ENCODE measurements at places on chromosomes 1 and 21.

GRCh38 chr21:20169812-20170576 lies 828.2 kb upstream of the NCAM2 start:
- no peak for DNase-seq

GRCh38 chr1:67683316-67683715 lies 1.7 kb upstream of the GADD45A start:
- DNase-seq: no peak

GRCh38 chr1:3707298-3707938 lies 44.8 kb upstream of the CCDC27 start:
- DNase-seq: no peak

DNA sequence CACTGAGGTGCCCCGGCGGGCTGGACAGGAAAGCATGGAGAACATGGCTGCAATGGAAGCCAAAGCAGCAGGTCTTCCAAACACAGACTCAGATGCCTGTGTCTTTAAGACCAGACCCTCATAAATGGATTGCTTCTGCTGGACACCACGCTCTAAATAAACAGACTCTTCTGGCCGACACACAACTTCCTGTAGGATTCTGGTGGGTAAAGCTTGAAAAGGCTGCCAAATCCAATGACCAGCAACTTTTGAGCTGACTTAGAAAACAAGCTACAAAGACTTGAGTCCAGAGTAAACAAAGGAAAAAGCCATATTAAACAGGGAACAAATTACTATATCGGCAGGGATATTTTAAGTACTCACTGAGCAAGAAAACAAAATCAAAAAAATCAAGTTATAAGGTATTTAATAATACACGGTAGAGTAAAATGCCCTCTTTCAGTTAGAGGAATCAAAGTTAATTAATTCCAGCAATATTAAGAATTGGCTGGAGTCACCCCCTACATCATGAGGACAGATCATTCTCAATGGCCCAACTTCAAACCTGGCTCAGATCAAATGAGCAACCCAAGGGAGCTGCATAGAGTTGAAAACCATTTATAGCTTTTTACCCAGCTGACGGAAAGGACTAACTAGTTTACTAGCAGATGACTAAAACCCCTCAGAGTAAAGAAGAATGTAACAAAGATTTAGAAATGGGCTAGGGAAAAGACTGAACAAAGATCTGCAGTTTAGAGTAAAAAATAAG lies 102.4 kb downstream of the TGFBR3 start:
- DNase-seq: no peak

- DNase-seq: no peak
Measured at GRCh38 chr1:89451011-89451410, 73.6 kb upstream of the LRRC8B start.

DNA sequence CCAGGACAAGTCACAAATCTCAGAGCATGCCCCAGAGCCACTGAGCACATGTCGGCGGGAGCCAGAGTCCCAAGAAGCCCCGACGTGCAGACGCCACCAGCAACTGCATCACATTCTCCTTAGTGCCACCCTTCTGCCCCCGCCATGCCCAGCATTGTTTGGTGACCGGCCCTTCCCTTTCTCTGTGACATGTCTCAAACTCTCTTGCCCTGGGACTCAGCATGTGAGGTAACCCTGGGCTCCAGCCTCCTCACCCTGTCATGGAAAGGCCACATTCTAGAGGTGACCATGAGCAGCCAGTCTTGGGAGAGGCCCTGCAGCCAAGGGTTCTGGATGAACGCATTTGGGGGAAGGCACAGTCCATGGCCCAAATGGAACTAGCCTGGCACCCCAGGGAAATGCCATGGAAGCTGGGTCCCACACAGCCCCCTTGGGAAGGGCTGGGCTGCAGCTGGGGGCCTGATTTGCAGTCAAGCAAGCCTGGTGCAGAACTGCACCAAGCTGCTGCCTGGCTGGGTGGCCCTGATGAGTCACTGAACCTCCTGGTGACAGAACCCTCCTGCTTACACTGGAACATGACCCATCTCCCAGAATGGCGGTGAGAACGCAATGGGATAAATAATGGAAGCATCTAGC lies 94.4 kb downstream of the ITPKB start:
- peak; percentile 49 for DNase-seq

DNA sequence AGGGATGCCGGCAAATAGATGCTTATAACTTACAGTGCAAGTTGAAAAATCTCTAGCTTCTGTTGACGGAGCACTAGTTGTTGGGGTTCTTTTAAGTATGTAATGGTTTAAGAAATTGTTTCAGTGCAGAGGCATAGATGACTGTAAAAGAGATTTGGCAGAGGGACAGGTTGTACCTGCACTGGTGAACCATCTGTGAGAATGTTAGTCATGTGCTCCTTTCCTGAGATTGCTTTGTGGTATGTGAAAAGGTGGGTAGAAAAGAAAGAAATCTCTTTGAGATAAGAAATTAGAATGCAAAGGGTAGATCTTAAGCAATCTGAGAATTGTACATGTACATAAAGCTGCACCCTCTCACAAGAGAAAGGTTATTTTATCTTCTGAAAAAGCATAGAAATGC lies 19.4 kb downstream of the ZBTB37 start:
- DNase-seq: no peak

GRCh38 chr1:194024659-194025058 lies 838.2 kb upstream of the B3GALT2 start:
- DNase-seq: no peak

- no peak for DNase-seq
Measured at GRCh38 chr1:200073286-200073637, 45.8 kb downstream of the NR5A2 start.

DNA sequence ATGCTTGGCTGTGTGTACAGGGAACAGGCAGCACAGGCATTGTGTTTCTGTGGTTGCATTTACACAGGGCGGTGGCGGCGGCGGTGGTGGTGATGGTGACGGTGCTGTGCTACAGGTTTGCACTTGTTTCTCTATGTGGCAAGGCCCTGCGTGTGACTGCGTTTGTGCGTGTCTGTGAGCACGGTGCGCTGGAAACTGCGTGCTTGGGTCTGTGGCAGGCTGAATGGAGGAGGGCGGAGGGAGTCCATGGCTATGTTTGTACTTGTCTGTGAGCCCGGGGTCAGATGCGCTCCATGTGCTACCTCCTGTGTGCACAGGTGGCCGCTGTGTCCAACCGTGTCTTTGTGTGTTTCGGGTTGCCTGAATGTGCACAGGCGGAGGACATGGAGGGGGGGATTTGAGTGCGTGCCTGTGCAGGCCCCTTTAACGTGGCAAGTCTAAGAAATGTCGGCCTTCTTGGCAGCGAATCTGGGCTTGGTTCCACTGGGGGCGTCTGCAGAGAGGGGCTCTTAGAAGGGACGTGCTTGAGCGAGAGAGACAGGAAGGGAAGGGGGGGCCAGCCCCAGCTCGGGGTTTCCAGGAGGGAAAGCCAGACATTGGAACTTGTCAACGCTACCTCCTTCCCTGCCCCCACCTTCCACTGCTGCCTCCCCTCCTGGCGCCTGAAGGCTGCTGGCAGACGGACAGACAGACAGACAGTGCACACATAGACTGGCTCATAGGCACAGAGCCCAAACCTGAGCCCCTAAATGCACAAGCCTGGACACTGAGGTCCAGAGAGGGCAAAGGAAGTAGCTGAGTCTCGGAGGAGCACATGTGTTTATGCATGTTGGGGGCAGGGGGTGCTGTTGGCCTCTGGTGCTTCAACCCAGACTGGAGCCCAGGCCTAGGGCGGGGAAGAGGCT lies 32.7 kb upstream of the WASF2 start:
- DNase-seq: no peak

- no peak for DNase-seq
Measured at GRCh38 chr1:212267460-212267859, 17.8 kb upstream of the PPP2R5A start.

DNA sequence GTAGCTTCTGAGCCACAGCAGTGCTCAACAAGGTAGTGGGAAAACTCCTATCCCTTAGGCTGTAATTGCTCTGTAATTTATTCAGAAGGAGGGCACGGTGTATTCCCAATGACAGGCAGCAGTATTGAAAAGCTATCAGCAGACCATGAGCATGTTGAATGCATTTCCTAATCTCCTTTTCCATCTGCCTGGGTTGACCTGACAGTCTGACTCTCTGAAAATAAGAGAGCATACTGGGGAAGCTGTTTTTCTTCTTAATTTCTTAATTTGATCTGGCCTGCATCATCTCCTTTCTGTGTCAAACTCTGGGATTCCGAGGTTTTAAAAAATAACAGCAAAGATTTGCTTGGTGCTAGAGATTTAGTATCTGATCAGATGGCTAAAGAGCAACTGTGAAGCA lies 88.1 kb upstream of the SLC35F3 start:
- no peak for DNase-seq

GRCh38 chr1:184164536-184164935 lies 113.0 kb downstream of the TSEN15 start:
- no peak for DNase-seq

GRCh38 chr1:174769961-174770549 lies 229.7 kb upstream of the CACYBP start:
- DNase-seq: no peak

DNA sequence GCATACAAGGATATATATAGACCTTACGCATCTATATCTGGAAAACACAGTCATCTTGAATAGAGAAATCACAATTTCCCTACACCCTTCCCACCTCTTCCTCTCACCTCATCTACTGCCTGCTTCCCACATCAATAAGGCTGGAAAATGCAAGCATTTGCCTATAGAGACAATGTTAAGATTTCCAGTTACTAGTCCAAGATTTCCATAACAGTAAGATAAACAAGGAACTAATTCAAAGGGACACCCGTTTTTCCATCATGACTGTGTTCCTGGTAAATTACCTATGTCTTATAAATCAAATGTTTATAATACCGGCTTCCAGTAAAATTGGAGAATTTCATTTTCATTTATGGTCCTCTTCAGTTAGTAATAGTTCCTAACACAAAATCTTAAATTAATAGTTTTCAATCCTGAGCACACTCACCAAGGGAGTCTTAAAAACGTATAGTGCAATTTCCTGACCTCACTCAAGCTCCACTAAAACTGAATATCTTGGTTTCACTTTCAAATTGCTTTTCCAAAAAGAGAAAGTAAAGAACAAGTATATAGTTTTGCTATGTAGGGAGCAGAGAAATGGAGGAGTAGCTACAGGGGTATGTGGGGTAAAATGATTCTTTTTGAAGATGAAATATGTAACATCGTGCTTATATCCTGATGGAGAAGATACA lies 398.7 kb downstream of the PLPP3 start:
- no peak for DNase-seq

DNA sequence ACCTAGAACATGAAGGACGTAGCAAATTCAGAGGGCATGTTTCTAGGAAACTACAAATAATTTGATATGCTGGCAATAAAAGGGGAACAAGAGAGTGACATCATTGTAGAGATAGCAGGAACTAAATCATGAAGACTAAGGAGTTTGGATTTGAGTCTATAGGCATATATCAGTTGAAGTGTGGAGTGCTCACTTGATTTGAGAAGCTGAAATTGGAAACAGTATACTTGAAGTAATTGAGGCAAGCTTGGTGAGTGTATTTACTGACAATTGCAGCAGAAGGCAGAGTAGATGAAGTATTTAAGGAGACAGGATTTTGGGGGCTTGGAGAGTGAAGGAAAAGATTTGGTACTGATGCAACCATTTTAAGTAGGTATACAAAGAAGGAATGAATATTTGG lies 6.4 kb upstream of the TMCO2 start:
- no peak for DNase-seq

DNA sequence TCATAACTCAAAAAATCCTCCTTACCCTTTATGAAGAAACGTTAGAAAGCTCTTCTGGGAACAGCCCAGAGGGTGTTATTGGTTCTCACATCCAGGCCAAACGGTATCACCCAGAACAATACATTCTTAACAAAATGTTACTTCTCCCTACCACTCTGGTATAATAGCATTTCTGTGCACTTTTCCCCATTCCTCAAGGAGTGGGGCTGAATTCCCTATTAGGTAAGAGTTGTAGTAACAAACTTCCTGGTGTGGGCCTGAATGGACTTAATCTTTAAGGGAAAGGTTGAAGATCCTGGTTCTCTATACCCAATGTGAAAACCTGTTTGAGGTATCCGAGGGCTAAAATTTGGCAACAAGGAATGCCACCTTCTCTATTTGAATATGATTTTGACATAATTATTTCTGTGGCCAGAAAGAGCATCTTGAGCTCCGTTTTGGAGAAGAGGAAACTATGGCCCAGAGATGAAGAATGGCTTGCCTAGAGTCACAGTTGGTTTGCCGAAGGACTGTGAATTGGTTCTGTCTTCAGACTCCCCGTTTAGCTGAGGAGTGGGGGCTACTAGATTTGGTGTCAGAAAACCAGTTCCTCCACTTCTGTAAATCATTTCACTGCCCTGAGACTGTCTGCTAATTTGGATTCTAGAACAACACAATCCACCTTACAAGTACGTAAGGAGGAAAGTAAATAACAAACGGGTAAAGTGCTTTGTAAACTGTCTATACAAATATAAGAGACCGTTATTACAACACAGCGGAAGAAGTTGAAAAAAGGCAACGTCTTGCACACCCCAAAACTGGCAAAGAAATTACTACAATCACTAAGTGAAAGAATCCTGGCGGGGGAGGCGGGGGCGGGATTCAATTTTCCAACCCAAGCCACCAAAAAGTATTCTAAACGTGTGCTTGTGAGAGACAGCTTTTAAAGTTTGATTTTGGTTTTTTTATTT lies 2.3 kb downstream of the ANP32E start:
- DNase-seq: no peak

DNA sequence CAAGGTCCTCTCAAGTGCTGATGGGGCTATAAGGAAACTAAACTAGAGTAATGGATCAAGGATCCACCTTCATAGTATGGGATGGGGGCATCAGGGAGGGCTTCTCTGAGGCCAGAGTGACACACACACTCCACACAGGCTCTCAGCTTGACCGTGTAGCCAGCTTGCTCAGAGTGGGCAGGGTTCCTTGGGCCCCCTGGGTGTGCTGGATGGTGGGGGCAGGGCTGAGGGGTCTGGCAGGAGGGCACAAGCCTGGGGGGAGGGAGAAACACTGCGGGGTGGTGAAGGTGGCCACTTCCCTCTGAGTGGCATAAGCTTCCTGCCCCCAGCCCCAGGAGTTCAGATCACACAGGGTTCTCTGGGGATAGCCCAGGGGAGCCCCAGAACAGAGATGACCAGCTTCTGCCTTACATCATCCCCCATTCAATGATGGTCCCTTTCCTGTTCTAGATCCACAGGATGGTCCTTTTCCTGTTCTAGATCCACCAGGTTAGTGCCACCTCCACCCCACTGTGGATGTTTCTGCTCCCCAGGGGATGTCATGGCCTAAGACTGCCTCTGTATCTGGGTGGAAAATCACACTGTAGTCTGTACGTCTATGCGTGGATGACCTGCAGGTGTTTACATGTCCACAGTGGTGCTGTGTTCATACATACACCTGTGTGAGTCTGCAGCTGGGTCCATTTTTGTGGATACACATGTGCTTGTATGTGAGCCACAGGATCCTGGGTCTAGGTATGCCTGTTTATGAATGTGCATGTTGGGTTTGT lies 525.0 kb downstream of the PTPRU start:
- no peak for DNase-seq
